Heart left ventricle (tissue), 16 donors: ENCODE measurements at places on chromosomes 1 and 21.

DNA sequence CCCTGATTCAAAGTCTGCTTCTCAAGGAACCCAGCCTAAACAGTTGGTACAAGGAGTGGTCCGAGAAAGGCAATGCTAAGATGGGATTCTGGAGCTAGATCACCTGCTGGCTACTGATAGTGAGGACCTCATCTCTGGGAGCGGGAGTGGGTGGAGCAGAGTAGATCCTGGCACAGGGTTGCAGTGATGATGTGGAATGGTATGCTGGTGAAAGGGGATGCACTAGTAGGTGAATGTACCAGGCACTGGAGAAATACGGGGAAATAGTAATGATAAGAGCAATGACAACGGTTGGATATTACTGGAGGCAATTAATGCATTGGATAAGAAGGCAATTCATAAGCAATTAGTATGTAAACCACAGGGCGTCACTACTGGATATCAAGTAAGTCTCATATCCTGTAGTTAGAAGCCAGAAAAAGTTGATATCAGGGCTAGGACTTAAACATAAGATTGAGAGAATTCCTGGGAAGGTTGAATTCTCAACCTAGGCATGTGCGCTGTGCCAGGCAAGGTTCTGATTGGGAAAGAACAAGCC, 169.2 kb upstream of the LMO4 start:
- no peak for DNase-seq
- H3K4me3 ChIP-seq: no peak overlapping the region
- H3K4me1 ChIP-seq: no peaks in the 10 kb centered on the region
- no peak overlapping the region for H3K27ac ChIP-seq

DNA sequence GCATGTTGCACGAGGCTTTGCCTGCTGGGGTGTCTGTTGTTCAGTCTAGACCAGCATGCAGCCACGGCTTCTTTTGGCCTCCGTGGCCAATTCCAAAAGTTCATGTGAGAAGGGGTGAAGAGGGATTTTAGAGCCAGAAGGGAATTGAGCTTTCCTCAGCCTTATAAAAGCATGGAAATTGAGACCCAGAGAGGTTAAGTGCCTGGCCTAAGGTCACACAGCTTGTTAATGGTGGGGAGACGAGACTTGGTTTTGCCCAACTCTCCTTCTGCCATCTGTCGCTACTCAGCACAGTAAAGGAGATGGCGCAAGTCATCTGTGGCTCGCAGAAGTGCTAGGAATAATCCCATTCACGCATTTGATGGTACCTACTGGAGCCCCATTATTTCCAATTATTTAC, 25.7 kb downstream of the ZBTB18 start:
- no peak overlapping the region for H3K4me3 ChIP-seq
- H3K27ac ChIP-seq: no peak overlapping the region
- DNase-seq: no peak
- H3K36me3 ChIP-seq: no peaks in the 10 kb centered on the region
- peaks cover 7% of the 10 kb centered on the region for H3K27me3 ChIP-seq

GRCh38 chr1:107889524-107889923, 75.5 kb downstream of the VAV3 start:
- H3K27ac ChIP-seq: no peak overlapping the region
- DNase-seq: no peak
- H3K27me3 ChIP-seq: no peaks in the 10 kb centered on the region
- H3K4me1 ChIP-seq: no peaks in the 10 kb centered on the region

- H3K36me3 ChIP-seq: no peaks in the 10 kb centered on the region
- no peak overlapping the region for H3K4me3 ChIP-seq
- no peaks in the 10 kb centered on the region for H3K4me1 ChIP-seq
- H3K27ac ChIP-seq: no peak overlapping the region
- no peak for DNase-seq
Measured at GRCh38 chr1:97942161-97943123, 21.6 kb upstream of the DPYD start.

- peaks cover 10% of the 10 kb centered on the region for H3K4me1 ChIP-seq
- H3K36me3 ChIP-seq: no peaks in the 10 kb centered on the region
- no peak for DNase-seq
- H3K4me3 ChIP-seq: no peak overlapping the region
- no peak overlapping the region for H3K27ac ChIP-seq
Measured at GRCh38 chr1:15399710-15400109, 10.0 kb upstream of the EFHD2 start.
